ENCODE measurements at places on chromosomes 2 and 18.

DNA sequence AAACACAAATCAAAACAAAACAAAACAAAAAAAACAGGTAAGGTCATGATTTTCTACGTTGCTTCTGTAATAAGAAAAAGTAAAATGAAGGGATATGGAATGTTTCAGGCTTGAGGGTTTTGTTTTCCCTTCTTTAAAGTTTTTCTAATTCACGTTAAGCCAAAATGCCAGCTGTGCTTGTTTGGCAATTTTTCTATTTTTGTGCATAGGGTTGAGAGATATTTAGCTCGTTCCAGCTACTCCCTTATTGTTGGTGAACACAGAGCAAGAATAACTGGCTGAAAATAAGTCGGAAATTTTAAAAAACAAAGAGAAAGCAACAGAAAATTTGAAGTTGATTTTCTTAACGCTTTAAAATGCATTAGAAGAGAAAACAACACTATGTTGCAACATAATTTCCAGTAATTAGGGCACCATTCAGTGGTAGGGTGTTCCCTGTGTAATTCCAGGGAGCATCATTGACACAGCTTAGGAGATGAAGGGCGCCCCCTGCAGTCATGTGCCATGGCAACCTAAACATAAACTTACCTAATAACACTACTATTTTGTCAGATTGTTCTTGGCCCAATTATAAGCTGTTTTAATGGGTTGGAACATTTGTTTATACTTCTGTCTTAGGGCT, 99.5 kb downstream of the DTNA start:
- peak; percentile 53 for DNase-seq

- DNase-seq: peak; percentile 26
Measured at GRCh38 chr2:98569197-98569793, 39.0 kb downstream of the COA5 start.

GRCh38 chr2:221304916-221305315, 267.2 kb downstream of the EPHA4 start:
- DNase-seq: no peak

DNA sequence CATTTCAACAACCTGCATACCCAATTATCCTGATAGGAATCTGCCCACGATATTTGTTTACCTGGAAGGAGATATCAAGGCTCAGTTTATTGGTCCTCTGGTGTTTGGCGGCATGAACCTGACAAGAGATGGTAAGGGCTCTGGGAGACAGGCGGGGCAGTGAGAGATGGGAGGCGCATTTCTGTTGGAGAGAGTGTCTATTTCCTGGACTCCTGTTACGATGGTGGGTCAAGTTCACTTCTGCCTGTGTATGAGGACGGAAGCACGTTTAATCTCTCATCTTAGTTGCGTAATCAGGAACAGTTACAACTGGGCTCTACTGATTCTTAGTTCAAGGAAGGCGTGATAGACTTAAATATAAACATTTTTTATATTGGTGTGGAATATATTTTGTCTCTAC, 8.9 kb downstream of the PDCL3 start:
- DNase-seq: no peak

DNA sequence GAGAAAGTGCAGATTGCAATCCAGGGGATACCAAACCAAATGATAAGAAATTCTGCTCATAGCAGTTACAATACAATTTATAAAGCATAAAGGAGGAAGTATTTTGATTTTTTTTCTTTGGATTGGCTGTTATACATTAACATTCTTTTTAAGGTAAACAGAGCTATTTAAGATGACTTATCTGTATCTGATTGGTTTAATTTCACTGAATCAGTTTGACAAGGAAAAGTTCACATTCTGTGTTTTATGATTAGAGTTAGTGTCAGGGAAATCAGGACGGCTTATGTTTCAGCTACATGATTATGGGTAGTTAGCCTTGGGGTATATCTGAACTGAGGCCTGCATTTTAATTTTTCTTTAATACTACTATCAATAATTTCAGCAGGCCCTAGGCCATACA, 360.9 kb downstream of the ARL6IP6 start:
- DNase-seq: no peak

DNA sequence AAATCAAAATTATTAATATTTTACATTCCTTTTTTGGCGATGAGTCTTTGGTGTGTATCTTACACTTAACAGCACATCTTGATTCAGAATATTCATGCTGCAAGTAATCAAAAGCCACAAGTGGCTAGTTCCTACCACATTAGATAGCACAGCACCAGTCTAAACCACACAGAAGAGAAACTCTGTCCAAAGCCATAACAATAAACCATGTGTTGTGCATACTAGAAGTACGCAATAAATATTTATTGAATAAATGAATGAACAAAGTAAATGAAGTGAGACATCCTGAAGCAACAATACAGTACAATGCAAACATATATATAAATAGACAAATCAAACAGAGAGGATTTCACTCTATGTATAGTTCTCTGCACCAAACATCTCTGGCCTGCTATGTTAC, 287.3 kb downstream of the EXOC6B start:
- DNase-seq: no peak

- no peak for DNase-seq
Measured at GRCh38 chr2:173941567-173941966, 23.6 kb downstream of the SP3 start.

DNA sequence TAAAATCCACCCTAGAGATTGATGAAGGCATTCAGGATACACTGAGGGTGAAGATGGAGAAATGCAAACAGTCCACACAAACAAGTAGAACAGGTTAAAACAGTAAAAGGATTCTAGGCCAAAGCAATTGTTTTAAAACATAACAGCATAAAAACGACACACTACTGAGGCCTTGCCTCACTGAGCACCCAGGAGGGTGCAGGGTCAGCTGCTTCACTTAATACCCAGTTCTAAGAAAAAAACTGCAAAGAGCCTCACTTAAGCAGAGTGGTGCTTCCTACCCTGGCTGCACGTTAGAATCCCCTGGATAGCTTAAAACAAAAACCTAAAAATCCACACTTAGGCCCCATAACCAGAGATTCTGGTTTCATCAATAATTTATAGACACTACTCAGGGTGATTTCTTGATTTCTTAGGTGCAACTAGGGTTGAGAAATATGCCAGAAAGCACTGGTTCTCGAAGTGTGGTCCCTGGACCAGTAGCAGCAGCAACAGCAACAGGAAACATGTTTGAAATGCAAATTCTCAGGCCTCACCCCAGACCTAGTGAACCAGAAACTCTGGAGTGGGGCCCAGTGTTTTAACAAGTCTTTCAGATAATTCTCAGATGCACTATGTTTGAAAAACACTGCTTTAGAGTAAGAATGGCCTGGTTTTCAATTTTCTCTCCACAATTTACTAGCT, 279.1 kb downstream of the ZEB2 start:
- no peak for DNase-seq

DNA sequence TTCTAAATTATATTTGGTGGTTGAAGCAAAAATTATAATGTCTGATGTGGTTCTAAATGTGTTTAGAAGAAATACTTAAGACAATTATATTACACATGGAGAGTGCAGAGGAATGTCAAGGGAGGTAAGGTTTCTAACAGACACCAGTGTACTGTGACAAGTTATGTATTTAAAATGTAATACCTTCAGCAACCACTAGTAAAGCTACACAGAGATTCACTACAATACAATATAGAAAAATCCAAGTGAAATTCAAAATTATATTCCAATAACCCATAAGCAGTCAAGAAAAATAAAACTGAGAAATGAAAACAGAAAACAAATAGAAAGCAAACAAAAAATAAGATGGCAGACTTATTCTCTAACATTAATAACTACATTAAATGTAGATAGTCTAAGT, 249.5 kb upstream of the KLHL14 start:
- no peak for DNase-seq

- no peak for DNase-seq
Measured at GRCh38 chr2:150418916-150419315, 68.6 kb downstream of the RND3 start.

- no peak for DNase-seq
Measured at GRCh38 chr2:43027097-43027873, 199.1 kb downstream of the ZFP36L2 start.

GRCh38 chr2:152407204-152407721, 72.3 kb downstream of the FMNL2 start:
- peak; percentile 51 for DNase-seq

DNA sequence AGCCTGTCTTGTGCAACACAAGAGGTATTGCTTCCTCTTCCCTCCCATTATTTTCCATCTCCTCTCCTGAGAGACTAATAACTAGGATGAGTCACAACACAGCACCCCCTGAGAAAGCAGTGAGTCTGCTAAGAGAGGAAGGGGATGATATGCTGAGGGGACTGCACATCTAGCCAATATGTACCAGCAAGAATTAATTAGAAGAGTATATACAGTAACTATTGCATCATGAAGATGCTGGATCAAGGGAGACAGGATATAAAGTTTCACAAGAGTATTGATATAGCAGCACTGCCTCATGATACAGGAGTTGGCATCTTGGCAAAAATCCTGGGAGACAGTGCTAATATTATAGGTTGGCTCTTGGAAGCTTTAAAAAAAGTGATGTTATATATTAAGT, 289.9 kb upstream of the RBMS1 start:
- DNase-seq: peak; percentile 53

DNA sequence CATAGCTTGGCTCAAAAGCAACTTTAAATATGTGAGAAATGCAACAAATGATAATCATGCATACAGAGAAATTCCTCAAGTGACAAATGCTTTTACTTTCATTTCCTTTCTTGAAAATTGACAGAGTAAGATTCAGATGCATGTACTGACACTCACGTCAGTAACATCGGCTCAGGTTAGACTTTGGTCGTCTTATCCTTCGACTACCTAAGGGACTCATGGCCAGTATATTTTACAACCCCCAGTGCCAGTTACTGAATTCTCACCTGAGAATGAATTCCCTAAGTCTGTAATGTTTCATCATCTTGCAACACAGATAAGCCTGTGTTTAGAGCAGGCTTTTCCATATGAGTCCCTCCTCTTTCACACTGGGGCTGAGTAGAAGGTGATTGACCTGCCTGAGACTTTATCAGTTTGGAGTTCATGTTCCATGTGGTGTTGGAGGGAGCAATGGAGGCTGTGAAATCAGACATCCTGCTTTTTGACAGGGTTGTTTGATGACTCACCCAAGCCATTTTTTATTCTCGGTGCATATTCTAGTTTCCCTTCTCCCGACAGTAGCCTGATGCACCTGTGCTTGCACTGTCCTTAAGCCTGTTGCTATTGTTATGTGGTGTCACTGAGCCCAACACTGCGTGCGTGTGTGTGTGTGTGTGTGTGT, 30.5 kb upstream of the ATP8B1 start:
- peak; percentile 36 for DNase-seq

- DNase-seq: no peak
Measured at GRCh38 chr2:34121076-34121475, 522.0 kb upstream of the FAM98A start.

GRCh38 chr2:118124288-118124891, 36.1 kb downstream of the INSIG2 start:
- DNase-seq: no peak

GRCh38 chr2:45013229-45014015, 4.2 kb upstream of the SIX2 start:
- DNase-seq: peak; percentile 8

- no peak for DNase-seq
Measured at GRCh38 chr18:1575084-1575483, 670.4 kb downstream of the ADCYAP1 start.

DNA sequence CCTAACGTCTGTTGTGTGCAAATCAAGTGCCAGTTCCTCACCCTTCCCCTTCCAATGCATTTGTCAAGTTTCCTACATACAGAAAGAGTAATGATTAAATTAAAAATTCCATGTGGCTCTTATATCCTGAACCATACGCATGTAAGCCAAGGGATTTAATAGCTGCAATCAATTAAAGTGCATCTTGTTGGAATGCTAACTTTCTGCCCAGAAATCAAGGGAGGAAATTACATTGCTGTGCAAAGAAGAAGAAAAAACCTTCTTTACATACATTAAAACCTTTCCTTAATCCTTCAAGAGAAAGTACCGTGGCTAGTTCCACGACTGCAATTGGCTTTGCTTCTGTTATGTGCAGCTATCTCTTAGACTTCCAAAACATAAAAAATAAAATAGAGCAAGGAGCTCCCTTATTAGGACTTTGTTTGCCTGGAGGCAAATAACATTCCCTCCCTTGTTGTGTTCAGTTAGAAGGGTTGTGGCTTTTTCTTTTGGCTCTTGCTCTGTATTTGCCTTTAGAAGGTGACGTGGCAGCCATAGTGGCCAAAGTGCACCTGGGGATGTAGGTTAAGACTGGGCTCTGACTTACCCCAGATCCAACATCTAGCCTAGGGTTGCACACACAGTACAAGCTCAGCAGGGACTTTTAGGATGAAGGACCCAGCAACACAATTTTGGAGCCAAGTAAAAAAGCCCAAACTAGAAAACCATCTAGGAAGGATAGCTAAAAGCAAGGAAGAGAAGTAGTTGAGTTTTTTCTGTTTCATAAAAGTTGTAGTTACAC, 158.3 kb downstream of the ANTXR1 start:
- DNase-seq: no peak

- DNase-seq: no peak
Measured at GRCh38 chr18:54209471-54210180, 14.8 kb downstream of the MBD2 start.

GRCh38 chr18:4077204-4077603, 377.9 kb downstream of the DLGAP1 start:
- no peak for DNase-seq

DNA sequence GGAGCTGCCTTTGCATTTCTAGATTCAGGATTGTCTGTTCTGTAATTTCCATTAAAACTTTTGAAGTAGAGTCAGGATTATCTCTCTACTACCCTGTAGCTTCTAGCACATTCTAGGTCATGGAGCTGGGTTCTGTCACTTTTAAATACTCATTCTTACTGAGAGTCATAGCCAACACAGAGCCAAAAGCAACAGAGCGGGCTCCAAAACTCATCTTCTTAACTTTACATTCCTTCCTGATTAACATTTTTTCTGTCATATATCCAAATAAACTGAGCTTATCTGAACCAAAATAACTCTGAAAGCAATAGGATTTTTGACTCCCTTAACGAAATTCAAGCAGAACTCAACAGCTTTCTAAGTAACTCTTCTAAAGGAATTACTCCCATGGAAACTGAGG, 12.9 kb downstream of the PREPL start:
- DNase-seq: peak; percentile 60

GRCh38 chr2:83160571-83160970, 1298.5 kb downstream of the SUCLG1 start:
- DNase-seq: no peak

DNA sequence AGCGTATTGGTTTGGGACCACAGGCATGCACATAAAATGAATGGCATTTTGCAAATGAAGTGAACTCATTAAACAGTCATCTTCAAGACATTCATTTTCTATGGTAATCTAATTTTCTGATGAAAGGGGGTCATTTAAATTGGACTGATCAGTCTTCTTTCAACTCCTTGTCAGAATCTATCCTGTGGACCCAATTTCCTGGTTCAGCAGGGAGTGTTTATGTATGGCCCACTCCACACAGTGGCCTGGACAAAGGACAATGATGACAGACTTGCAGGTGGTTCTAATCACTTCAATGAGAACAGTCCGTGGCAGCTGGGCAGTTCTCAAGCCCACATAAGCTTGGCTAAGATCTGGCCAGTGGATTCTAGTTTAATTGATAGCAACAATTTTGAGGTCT, 448.1 kb downstream of the DCDC2C start:
- no peak for DNase-seq

DNA sequence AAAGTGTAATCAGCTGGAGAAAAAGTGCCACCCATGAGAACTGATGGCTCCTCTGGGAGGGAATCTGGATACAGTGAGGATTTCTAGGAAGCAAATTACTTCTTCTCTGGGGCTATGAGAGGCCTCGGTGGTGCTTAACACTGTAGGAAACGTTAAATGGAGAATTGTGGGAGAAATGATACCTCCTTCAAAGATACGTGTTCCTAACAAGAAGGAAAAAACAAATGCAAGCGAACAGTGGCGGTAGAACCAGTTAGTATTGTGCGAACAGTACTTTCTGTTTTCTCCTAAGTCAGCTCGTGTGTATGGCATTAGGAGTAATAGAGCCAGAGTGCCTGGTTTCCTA, 587 bp upstream of the MTIF2 start:
- peak; percentile 8 for DNase-seq
